NCI-H460 (cell line): ENCODE measurements at places on chromosomes 13 and 19.

DNA sequence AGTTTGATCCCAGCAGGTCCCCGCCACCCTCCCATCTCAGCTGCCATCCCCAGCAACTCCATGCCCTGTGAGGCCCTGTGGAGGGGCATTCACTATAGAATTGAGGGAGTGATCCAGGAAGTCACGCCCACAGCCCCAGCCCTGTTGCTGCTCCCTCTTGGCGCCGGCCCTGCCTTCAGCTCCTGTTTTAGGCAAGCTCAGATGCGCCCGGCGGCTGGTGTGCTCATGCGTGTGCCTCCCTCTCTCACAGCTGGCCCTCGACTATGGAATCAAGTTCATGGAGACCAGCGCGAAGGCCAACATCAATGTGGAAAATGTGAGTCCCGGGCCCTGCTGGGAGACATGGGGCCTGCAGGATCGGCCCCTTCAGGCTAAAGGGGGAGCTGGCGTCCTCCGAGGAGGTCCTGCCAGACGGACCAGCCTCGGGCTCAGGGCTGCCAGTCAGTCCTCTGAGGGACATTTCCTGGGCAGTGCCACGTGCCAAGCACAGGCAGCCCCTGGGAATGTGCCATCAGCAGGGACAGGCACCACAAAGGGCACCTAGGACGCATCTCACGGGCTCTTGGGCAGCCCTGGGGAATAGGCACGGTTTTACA, 15.6 kb upstream of the HSH2D start:
- DNase-seq: no peak

- no peak for DNase-seq
These were observed 30.2 kb upstream of the CD33 start for GRCh38 chr19:51194527-51195315.

GRCh38 chr13:66407128-66407527, 823.0 kb downstream of the PCDH9 start:
- DNase-seq: no peak

GRCh38 chr13:42266473-42266872, 5.5 kb upstream of the AKAP11 start:
- DNase-seq: no peak

- no peak for DNase-seq
These were observed 36.0 kb downstream of the SPTBN4 start for GRCh38 chr19:40502647-40503319.

DNA sequence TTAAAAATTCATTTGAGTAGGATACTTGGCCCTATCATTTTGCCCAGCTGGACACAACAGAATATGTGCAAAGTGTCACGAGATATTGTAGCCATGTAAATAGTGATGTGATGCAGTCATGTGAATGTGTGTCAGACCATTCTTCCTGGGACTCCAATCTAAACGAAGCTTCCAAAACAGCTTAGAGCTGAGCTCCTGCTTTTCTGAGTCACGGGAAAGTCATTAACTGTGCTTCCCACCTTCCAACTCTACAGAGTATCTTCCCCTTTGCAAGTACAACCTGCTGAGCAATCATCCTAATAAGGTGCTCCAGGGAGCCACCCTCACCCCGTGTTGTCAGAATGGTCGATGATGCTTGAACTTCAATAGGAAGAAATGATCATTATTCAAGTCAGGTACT, 294.7 kb downstream of the MYO16 start:
- DNase-seq: no peak
